ENCODE measurements at places on chromosomes 11 and 22.

- no peak for DNase-seq
Measured at GRCh38 chr11:72037554-72038311, 39.0 kb downstream of the IL18BP start.

GRCh38 chr11:31050061-31050765 lies 319.3 kb downstream of the DCDC1 start:
- DNase-seq = no peak

GRCh38 chr11:63536669-63537292 lies at the start of gene PLAAT4:
TSS of gene PLAAT4 (plus strand) at chr11:63536808. CDS start at chr11:63536869, 61 bp downstream.
- DNase-seq = peak; percentile 81

- DNase-seq = no peak
Measured at GRCh38 chr22:27629908-27630673, 171.5 kb downstream of the MN1 start.

DNA sequence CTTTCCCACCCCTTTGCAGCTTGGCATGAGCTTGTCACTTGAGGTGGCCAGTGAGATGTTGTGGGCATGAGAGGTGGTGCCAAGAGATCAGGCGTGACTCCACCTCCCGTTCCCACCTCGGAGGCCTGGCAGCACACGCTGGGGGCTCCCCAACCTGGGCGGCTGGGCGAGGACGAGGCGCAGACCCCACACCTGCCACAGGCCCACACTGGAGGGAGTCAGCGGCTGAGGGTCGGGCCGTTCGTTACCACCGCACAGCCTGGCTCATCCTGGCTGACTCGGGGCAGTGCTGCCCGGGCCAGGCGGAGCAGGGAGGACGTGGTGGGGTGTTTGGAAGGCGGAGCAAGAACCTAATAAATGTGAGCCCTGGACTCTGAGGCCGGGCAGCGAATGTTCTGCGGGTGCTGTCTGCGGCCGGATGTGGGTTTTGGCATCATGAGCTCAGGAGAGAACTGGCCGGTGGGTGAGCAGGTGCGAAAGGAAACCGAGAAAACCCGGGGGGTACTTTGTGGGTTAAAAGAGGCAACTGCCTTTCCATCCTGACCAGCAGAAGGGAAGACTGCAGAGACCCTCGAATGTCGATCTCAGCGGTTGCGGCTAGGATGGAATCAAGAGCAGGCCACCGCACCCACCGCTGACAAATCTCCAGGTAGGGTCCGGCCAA lies 10.2 kb upstream of the IFITM3 start:
- no peak for DNase-seq

- no peak for DNase-seq
Measured at GRCh38 chr11:128727796-128728431, 34.0 kb downstream of the FLI1 start.

DNA sequence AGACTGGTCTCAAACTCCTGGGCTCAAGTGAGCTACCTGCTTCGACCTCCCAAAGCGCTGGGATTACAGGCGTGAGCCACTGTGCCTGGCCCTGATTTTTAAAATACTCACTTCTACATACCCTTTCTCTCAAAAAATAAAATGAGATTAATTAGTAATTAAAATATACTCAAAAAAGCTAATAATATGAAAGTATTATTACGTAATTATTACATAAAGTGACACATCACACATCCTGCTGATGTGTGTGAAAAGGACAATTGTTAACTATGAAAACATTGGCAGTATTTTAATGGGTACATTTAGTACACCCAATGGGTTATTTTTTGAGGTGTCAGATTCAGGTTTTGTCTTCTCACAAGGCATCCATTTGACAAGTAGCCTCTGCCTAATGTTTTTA lies 21.4 kb upstream of the MICAL3 start:
- no peak for DNase-seq

DNA sequence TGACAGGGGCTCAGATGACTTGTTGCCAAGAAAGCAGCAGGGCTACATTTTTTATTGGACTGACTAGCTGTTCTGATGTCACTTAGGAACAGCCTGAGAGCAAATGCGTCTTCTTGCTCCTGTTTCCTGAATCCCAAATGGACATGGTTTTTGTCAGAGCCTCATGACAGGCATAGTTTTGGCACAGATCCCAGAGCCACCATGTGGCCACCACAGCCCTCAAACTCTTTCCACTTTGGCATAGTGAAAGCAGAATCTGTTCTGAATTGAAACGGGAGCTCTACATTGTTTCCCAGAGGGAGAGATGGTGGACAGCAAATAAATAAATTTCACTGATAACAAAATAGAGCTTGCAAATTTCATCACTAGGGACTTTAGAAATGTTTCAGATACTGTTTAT lies 222.2 kb downstream of the C11orf87 start:
- DNase-seq = peak; percentile 1

- no peak for DNase-seq
Measured at GRCh38 chr11:62116451-62116850, 7.4 kb upstream of the INCENP start.

DNA sequence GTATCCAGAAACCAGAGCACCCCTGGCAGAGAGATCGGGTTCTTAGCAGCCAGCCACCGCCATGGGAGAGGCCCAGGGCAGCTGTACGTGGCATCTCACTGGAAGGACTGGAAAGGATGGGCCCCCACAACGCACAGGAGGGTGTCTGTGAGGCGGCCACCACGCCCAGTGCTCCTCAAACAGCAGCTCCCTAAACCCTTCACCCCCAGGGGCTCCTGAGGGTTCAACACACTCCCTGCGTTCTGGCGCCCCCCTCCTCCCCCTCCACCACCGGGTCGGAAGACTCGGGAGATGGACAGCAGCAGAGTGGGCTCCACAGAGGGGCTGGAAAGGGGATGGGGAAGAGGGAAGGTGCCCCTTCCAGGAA lies 1.1 kb downstream of the MAPK12 start:
- DNase-seq = no peak

DNA sequence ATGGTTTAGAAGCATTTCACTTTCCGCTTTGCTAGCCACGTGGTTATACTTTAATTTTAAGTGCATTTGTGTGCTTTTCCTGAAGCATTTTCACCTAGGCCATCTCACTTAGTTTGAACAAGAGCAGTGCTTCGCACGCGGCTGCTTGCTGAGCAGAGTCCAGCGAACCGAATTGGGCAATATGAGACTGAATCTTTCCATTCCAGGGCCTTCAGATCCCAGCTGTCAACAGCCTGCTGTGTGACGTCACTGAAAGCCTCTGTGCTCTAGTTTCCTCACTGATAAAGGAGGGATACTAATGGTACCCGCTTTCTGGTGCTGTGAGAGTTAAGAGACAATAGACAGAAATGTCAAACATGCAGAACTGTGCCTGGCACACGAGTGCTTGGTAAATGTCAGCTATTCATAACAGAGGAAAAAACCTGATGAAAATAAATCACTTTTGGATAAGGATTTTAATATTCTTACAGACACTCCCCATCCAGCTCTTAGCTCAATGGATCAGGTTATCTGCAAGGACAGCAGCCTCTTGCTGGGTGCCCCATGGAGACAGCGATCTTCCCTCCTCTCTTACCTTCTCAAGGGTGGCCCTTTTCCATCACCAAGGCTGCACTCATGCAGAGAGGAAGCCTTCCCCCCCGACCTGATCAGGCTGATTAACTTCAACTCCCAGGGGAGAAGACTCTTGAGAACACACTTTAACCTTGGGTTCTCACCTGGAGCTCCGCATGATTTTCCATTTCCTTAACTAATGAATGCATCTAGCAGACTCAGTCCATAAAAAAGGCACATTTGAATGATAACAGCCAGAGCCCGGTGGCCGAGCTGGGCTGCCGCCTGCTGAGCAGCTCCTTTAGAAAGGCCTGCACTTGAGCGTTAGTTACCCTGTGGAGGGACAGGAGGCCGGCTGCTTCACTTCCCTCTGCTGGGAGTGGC lies 3.5 kb upstream of the GLB1L3 start:
- no peak for DNase-seq

All from astrocyte of the spinal cord (primary cell).